ENCODE measurements at places on chromosomes 1 and 21. TPM values are rescaled to one million over a fixed set of nuclear protein-coding genes. Genes with fewer than 3 reads are reported as not detected.

Gene ATP1A4
- not detected for total RNA-seq

DNA sequence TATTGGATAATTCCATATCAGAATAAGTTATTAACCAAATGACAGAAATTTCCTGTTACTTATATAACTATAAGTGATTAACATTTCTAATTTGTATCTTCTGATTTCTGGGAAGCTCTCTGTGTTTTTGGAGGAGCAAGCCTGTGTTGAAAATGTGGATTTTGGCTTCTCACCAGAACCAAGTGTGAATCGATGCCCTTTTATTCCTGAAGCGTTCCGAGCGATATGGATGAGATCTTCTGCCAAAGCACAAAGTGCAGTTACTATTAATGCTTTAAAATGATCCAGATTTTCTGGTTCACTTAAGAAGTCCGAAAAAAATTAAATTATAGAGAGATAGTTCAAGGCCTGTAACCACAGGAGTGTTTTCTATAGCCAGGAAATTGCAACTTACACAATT is 22.8 kb downstream of the ALG14 start:
- no peak overlapping the region for H3K27ac ChIP-seq
- no peak for DNase-seq
- H3K27me3 ChIP-seq = no peaks in the 10 kb centered on the region
- no peaks in the 10 kb centered on the region for H3K36me3 ChIP-seq
- no peaks in the 10 kb centered on the region for H3K4me1 ChIP-seq

Gene CLDN17
- total RNA-seq = not detected

Gene CPT2
- total RNA-seq = 11.3 TPM

- peaks cover 10% of the 10 kb centered on the region for H3K4me1 ChIP-seq
- peak; percentile 85 for DNase-seq
- peaks cover 2% of the 10 kb centered on the region for H3K27me3 ChIP-seq
- no peaks in the 10 kb centered on the region for H3K36me3 ChIP-seq
- H3K27ac ChIP-seq = no peak overlapping the region
Measured at GRCh38 chr1:156608036-156608674, 6.9 kb upstream of the GPATCH4 start.

DNA sequence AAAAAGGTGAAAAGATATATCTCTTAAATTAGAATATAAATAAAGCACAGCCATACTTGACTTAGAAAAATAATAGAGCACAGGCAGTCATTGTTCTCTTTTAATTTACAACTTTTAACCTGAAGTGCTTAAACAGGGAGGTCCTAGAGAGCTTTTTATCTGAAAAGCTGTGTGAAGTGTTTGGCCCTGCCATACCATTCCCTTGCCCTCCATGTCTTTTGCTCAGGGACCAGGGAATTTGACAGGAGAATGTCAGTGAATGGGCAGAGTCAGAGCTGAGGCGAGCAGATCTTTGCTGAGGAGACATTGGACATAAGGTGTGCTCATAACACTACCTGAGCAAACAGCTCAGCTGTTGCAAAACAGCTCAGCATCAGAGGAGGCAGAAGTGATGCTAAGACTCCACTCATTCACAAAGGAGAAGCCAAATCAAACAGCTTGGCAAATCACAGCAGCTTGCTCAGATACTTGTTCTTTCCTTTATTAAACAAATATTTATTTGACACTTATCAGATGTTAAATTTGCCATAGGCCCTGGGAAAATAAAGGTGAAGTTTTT is 14.9 kb upstream of the MGST3 start:
- peaks cover 3% of the 10 kb centered on the region for H3K36me3 ChIP-seq
- H3K27ac ChIP-seq = no peak overlapping the region
- no peak overlapping the region for H3K4me3 ChIP-seq
- peaks cover 7% of the 10 kb centered on the region for H3K27me3 ChIP-seq

GRCh38 chr1:235486321-235486720 is 17.9 kb downstream of the B3GALNT2 start:
- H3K27ac ChIP-seq = no peak overlapping the region
- peaks cover 11% of the 10 kb centered on the region for H3K4me1 ChIP-seq
- peaks cover 17% of the 10 kb centered on the region for H3K36me3 ChIP-seq

DNA sequence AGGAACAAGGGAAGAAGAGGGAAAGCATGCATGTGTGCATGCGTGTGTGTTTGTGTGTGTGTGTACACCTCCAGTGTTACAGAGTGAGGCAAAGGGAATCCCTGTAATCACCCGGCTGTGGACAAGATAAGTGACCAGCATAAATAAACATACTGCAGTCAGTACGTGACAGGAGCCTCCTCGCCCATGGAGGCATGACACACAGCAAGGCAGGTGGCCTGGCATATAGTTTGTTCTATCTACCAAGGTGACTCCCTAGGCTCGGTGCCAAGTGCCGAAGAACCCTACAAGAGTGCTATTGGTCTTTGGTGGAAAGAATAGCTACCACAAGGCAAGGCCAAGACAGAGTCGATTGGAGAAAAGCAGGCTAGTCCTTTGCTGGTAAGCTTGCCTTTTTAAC is 31.7 kb upstream of the HEATR1 start:
- H3K27me3 ChIP-seq = peaks cover 15% of the 10 kb centered on the region
- H3K4me1 ChIP-seq = no peaks in the 10 kb centered on the region
- H3K4me3 ChIP-seq = no peak overlapping the region
- no peaks in the 10 kb centered on the region for H3K36me3 ChIP-seq
- no peak for DNase-seq
- no peak overlapping the region for H3K27ac ChIP-seq

Gene PRDM2
- total RNA-seq = 37.3 TPM

- no peak overlapping the region for H3K4me3 ChIP-seq
- DNase-seq = no peak
- H3K27me3 ChIP-seq = no peaks in the 10 kb centered on the region
- H3K36me3 ChIP-seq = no peaks in the 10 kb centered on the region
- H3K27ac ChIP-seq = no peak overlapping the region
Measured at GRCh38 chr1:217332431-217333065, 298.3 kb downstream of the GPATCH2 start.

Gene USH2A
- not detected for total RNA-seq

Gene ZMYND12
- 0.74 TPM for total RNA-seq

GRCh38 chr1:151711044-151711800 is 5.4 kb downstream of the CELF3 start:
- DNase-seq = no peak
- H3K27ac ChIP-seq = no peak overlapping the region
- H3K4me1 ChIP-seq = no peaks in the 10 kb centered on the region
- H3K27me3 ChIP-seq = peaks cover 24% of the 10 kb centered on the region

- H3K36me3 ChIP-seq = peaks cover 37% of the 10 kb centered on the region
- H3K27me3 ChIP-seq = no peaks in the 10 kb centered on the region
- H3K4me1 ChIP-seq = peaks cover 65% of the 10 kb centered on the region
- DNase-seq = no peak
- no peak overlapping the region for H3K27ac ChIP-seq
Measured at GRCh38 chr1:93087532-93087931, 8.4 kb downstream of the MTF2 start.

- H3K36me3 ChIP-seq = no peaks in the 10 kb centered on the region
- H3K4me3 ChIP-seq = no peak overlapping the region
- H3K27me3 ChIP-seq = no peaks in the 10 kb centered on the region
- no peak for DNase-seq
- no peaks in the 10 kb centered on the region for H3K4me1 ChIP-seq
Measured at GRCh38 chr1:226602186-226603021, 53.8 kb downstream of the STUM start.

DNA sequence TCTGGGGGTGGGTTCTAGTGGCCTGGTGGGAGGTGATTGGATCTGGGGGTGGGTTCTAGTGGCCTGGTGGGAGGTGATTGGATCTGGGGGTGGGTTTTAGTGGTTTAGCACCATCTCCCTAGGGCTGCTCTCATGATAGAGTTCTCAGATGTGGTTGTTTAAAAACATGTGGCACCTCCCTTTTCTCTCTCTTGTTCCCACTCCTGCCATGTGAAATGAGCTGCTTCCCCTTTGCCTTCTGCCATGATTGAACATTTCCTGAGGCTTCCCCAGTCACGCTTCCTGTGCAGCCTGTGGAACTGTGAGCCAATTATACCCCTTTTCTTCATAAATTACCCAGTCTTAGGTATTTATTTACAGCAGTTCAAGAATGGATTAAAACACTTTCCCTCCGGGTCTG is 327.3 kb upstream of the AJAP1 start:
- no peak overlapping the region for H3K27ac ChIP-seq
- H3K4me1 ChIP-seq = no peaks in the 10 kb centered on the region
- no peaks in the 10 kb centered on the region for H3K36me3 ChIP-seq
- no peak overlapping the region for H3K4me3 ChIP-seq

DNA sequence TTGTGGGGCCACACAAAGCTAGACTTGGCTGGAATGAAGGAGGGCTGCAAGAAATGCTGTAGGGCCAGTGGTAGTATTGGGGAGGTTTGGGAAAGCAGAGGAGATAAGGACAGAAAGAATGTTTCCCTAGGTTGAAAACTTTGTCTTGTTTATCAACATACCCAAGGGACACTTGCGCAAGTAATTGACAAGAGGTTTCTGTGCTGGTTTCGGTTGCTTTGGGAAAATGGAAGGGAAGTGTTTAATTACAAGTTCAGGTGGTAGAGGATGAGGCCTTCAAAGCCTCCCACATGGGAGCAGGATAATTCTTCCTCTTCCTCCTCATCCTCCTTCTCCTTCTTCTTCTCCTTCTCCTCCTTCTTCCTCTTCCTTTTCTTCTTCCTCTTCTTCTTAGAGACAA is 182.1 kb upstream of the LMO4 start:
- H3K4me1 ChIP-seq = peaks cover 3% of the 10 kb centered on the region
- no peak overlapping the region for H3K27ac ChIP-seq
- H3K36me3 ChIP-seq = no peaks in the 10 kb centered on the region
- H3K27me3 ChIP-seq = peaks cover 27% of the 10 kb centered on the region

Gene HLCS
- 12.5 TPM for total RNA-seq

GRCh38 chr1:22612671-22613571 is 23.5 kb upstream of the C1QA start:
- no peak for DNase-seq
- H3K4me3 ChIP-seq = no peak overlapping the region
- no peaks in the 10 kb centered on the region for H3K4me1 ChIP-seq
- no peaks in the 10 kb centered on the region for H3K36me3 ChIP-seq
- H3K27ac ChIP-seq = no peak overlapping the region

- DNase-seq = no peak
- no peak overlapping the region for H3K27ac ChIP-seq
- no peaks in the 10 kb centered on the region for H3K36me3 ChIP-seq
- no peaks in the 10 kb centered on the region for H3K27me3 ChIP-seq
Measured at GRCh38 chr1:93588206-93588605, 93.4 kb downstream of the BCAR3 start.

Gene KRTAP21-2
- not detected for total RNA-seq

DNA sequence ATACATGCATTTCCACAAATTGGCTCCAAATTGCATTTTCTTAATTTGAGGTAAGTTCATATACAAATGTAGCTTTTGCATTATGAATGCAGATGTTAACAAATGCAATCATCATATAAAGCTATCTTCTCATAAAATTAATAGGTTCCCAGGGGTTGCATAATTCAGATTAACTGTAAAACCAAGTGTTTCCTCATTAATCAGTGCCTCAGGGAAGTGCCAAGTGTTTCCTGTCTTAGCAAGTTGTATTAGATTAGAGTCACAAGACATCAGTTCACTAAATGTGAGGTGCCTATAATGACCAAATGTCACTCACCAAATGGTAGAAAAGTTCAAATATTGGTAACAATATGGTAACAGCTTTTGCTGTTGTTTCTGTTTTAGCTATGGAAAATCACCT is 140.8 kb downstream of the PTGER3 start:
- no peak overlapping the region for H3K27ac ChIP-seq
- no peaks in the 10 kb centered on the region for H3K4me1 ChIP-seq
- DNase-seq = no peak
- H3K27me3 ChIP-seq = no peaks in the 10 kb centered on the region
- H3K36me3 ChIP-seq = no peaks in the 10 kb centered on the region
- no peak overlapping the region for H3K4me3 ChIP-seq

- no peak overlapping the region for H3K27ac ChIP-seq
- DNase-seq = peak; percentile 51
- H3K36me3 ChIP-seq = no peaks in the 10 kb centered on the region
- H3K4me3 ChIP-seq = no peak overlapping the region
Measured at GRCh38 chr1:94025383-94026340, 95.3 kb downstream of the ABCA4 start.

Gene CLIC6
- 0.12 TPM for total RNA-seq

- H3K36me3 ChIP-seq = no peaks in the 10 kb centered on the region
- no peak overlapping the region for H3K27ac ChIP-seq
- no peaks in the 10 kb centered on the region for H3K4me1 ChIP-seq
- DNase-seq = no peak
- H3K27me3 ChIP-seq = no peaks in the 10 kb centered on the region
- no peak overlapping the region for H3K4me3 ChIP-seq
Measured at GRCh38 chr21:35367553-35367952, 318.5 kb upstream of the RUNX1 start.

GRCh38 chr1:11641776-11642305 is 12.4 kb downstream of the FBXO2 start:
- no peaks in the 10 kb centered on the region for H3K27me3 ChIP-seq
- DNase-seq = no peak
- no peaks in the 10 kb centered on the region for H3K4me1 ChIP-seq
- no peaks in the 10 kb centered on the region for H3K36me3 ChIP-seq

Gene LEPR
- 2.5 TPM for total RNA-seq

DNA sequence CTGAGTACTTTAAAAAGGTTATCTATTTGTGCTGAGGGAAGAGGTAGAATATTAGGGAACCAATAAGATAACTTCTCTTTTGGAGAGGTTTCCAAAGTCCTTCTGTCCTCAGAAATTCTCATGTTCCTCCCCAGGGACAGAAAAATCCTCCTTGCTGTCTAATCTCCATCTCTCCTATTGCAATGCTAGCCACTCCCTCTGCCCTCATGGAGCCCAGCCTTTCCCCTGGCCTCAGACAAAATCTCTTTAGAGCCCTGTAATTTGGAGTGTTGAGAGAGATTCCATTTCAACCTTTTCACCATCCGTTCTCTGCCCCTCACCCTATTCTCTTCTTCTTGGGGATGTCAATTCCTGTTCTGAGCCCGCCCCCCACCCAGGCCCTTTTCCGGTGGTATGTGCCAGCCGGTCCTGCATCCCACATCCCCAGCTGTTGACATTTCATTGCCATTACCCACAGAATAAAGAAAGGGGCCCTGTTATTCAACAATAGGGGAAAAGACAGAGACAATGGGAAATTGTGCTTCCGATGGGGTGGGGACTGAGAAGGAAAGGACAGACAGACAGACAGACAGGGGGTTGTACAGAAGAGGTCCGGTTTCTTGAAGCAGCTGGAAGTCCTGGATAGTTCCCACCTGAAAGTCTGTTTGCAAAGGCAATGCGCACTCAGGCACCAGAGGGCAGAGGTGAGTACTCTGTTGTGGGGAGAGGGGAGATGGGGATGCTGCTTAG is at the start of gene HAPLN2:
Gene HAPLN2 (plus strand): TSS at position 563 of the 729 bp plus-strand sequence. CDS start 4,076 bp downstream, outside the sequence.
- peak; percentile 45 for DNase-seq
- H3K36me3 ChIP-seq = no peaks in the 10 kb centered on the region
- H3K27ac ChIP-seq = no peak within 1 kb of the TSS

Gene DRAXIN
- 0.26 TPM for total RNA-seq

GRCh38 chr21:35488946-35489345 is 439.8 kb upstream of the RUNX1 start:
- no peak overlapping the region for H3K27ac ChIP-seq
- H3K4me3 ChIP-seq = no peak overlapping the region
- no peaks in the 10 kb centered on the region for H3K27me3 ChIP-seq
- H3K4me1 ChIP-seq = no peaks in the 10 kb centered on the region
- H3K36me3 ChIP-seq = no peaks in the 10 kb centered on the region
- no peak for DNase-seq

- H3K4me3 ChIP-seq = no peak overlapping the region
- H3K27ac ChIP-seq = no peak overlapping the region
- peaks cover 32% of the 10 kb centered on the region for H3K27me3 ChIP-seq
- H3K4me1 ChIP-seq = no peaks in the 10 kb centered on the region
- no peaks in the 10 kb centered on the region for H3K36me3 ChIP-seq
Measured at GRCh38 chr1:231171623-231172197, 9.9 kb downstream of the TRIM67 start.

Gene MSTO1
- 58.6 TPM for total RNA-seq
